Activated CD8-positive, alpha-beta memory T cell treated with anti-CD3 and anti-CD28 coated beads, Interleukin-2, amount 50 U/mL, for 4 hours (primary cell): ENCODE measurements at places on chromosomes 7 and 10.

- DNase-seq = no peak
Measured at GRCh38 chr7:94647295-94647694, 8.6 kb downstream of the SGCE start.

DNA sequence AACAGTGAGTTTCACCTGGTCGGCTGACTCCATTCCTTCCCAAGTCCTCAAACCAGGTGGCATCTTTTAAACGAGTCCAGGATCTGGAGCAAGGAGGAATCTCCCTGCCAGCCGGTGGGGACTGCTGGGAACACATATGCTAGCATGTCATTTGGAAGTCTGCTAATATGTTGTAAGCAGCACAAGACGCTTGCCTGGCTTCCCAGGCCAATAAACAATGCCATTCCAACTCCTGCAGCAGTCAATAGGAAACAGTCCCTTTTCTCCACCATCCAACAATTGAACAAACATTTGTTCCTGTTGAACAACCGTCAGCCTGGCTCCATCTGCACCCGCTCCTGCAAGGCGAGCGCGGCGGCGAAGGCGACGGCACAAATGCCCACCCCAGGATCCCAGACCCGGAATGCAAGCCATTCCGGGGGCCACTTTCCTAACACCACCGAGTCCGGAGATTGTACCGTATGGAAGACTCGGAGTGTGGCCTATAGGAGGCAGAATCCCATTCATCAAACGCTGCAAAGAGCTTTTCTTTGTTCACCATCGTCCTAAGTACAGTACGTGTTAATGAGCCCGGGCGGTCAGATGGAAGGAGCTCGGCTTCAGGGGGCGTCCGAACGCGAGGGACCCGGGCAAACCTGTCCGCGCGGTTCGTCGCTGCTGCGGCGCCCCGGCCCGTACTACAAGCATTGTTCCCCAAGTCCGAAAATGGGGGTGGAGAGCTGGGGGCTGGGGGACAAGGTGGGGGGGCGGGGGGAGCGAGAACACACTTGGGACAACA, 1.6 kb downstream of the FAM53B start:
- DNase-seq = no peak

- no peak for DNase-seq
Measured at GRCh38 chr10:132542819-132543218, 5.2 kb downstream of the INPP5A start.

GRCh38 chr10:71476228-71477011, 79.7 kb downstream of the CDH23 start:
- no peak for DNase-seq

GRCh38 chr7:82851121-82851520, 311.6 kb downstream of the PCLO start:
- DNase-seq = no peak

GRCh38 chr10:110398419-110399105, 93.8 kb upstream of the SMNDC1 start:
- DNase-seq = no peak

DNA sequence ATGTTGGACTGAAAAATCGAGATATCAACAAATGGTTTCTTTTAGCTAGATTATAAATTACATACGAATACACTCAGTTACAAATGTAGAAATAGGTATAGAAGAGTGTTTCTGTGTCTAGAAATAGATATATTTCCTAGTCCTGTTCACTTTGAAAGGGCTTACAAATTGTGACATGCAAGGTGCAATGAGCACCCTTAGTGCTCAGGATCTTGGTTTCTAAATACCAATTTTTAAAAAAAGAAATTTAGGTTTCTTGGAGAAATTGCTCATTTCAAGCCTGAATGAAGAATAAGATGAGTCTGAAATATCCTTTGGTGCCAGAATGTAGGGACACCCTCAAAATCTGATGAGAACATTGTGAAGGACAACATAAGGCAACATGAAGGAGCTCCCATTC, 306.0 kb downstream of the CRPPA start:
- no peak for DNase-seq

- DNase-seq = no peak
Measured at GRCh38 chr10:43057231-43057711, 19.6 kb upstream of the RET start.

DNA sequence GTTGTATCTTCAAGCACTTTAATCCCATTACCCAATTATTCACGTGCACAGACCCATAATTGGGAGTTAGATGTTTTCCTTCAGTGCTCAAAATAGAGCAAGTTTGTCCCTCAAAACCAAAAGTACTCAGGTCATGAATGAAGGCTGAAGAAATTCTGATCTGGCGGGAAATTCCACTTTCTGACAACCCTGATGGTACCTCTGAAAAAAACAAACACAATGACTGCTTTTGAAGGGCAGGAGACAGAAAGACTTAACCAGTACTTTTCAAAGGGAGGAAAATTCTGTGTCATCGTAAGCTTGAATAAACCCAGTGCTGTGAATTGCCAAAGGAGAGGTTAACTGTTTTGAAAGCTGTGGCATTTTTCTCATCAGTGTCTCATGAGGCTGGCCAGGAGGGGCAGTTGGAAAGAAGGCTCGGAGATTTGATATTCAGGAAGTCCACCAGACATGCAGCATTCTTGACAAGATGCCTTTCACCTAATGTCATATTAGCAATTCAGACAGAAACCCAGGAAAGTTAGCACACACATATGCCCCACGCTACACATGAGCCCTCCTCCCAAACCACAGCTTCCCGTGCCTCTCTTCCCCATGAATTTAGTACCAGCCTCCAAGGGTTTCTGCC, 347.0 kb downstream of the KCNMA1 start:
- DNase-seq = no peak

DNA sequence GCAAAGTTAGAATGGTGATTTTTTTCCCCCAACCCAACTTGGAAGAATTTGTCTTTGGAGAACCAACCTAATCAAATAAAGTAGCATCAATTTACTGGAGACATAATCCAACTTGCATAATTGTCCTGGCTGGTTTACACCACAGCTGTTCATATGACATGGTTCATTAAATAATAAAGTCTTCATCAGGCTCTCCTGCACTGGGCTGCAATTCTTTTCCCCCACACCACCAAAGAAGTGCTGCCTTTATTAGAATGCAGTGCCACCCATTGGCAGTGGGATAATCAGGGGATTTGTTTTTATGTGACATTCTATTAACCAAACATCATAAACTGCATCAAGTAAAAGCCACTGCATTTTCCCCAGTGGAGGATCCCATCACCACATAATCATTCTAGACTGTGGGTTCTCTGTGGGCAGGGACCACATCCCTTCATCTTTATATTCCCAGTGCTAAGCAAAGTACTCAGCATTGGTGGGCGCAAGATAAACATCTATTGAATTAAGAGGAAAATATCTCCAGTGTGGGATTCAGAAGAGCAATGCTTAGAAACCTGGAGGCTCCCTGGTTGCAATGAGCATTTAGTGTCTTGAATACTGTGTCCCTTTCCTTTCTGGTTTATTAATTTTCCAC, 322.0 kb downstream of the KCNMA1 start:
- no peak for DNase-seq

DNA sequence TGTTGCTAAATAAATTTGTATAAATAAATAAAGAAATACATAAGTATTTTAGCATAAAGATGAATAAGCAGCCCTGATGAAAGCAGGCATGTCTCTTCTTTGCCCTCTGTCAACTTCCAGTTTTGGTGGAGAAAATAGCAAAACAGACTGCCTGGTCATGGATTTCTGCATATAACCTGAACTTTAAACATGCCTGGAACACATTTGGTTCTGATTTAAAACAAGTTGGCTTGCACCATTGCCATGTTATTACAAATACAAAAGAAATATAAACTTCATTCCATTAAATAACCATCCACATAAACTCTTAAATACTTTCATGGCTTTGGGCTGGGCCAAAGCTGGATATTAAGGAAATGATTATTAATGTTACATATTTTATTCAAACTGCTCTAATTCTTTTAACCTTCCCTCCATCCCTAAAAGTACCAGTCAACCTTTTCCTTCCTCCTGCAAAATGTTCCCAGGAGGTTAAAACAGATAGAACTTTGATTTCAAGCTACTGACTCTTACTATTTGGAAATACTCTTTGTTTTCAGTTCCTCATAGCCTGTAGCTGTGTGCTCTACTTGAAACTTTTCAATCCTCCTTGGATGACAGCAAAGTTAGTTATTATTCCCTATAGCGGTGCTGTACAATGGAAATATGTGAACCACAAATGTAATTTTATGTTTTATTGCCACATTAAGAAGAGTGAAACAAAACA, 96.3 kb downstream of the BICC1 start:
- no peak for DNase-seq

- DNase-seq = no peak
Measured at GRCh38 chr7:151115836-151116418, 29.7 kb downstream of the AGAP3 start.

DNA sequence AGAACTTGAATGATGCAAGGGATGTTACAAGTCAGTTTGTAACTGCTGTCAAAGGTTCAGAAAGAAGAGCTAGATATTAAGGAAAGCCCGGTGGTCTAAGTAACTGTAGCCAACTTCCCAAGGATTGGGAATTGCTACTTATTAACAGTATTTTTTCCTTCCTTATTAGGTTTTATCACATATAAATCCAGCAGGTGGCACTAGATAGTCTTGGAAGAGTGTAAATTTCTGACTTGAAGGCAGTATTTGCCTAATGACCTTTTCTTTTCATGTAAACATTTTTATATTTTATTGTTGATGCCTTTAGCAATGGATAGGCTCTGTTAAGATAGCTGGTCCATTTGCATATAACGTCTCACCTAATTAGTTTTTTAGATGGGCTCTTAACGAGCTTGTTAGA, 51.2 kb downstream of the ANLN start:
- DNase-seq = no peak

GRCh38 chr7:113928112-113928511, 9.3 kb upstream of the PPP1R3A start:
- no peak for DNase-seq

GRCh38 chr10:8817299-8817698, 762.8 kb downstream of the GATA3 start:
- no peak for DNase-seq

DNA sequence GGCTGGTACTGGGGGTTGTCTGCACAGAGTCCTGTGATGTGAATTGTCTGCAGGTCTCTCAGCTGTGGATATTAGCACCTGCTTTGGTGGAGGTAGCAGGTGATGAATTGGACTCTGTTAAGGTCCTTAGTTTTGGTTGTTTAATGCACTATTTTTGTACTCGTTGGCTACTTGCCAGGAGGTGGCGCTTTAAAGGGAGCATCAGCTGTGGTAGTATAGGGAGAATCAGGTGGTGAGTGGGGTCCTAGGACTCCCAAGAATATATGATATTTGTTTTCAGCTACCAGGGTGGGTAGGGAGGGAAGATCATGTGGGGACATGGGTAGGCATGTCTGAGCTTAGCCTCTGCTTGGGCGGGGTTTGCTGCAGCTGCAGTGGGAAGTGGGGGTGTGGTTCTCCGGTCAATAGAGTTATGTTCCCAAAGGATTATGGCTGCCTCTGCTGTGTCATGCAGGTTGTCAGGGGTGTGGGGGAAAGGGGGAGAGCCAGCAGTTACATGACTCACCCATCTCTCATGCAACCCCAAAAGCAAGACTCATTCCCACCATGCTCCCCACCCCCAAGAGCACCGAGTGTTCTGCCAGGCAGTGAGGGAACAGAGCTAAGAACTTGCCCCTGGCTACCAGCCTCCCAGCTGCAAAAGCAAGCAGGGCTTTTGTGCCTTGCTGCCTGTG, 53.7 kb upstream of the ZNF273 start:
- DNase-seq = no peak

- DNase-seq = no peak
Measured at GRCh38 chr7:16004702-16005101, 318.2 kb upstream of the MEOX2 start.

- no peak for DNase-seq
Measured at GRCh38 chr10:24848195-24848594, 104.2 kb downstream of the PRTFDC1 start.

GRCh38 chr7:92888-93672, 99.3 kb upstream of the FAM20C start:
- no peak for DNase-seq

- no peak for DNase-seq
Measured at GRCh38 chr10:127408733-127409132, 140.4 kb upstream of the NPS start.

DNA sequence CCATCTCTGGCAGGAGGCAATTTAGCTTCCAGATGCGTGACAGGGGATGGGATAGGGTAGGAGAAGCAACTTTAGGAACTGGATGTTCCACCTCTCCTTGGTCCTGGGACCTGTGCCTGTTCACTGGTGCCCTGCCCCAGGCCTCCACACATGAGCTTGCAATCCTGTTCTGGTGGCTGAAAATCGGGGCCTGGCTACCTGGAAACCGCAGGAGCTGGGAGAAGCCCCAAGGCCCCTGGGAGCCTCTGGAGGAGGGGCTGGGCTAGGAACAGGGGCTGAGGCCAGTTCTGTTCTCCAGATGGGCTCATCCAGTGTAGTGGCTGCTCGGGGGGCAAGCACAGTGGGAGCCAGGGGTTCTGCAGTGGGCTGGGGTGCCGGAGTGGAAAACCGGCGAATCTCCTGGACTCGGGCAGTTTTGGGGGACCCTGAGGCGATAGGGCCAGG, 5.3 kb upstream of the MYOZ1 start:
- no peak for DNase-seq
